Stimulated activated CD8-positive, alpha-beta memory T cell treated with anti-CD3 and anti-CD28 coated beads, Interleukin-15, amount 100 ng/mL, for 24 hours (primary cell): ENCODE measurements at places on chromosomes 2 and 18.

- DNase-seq: no peak
Observed at GRCh38 chr2:46937471-46937901, 21.9 kb upstream of the MCFD2 start.

GRCh38 chr2:17849275-17849674, 29.2 kb upstream of the KCNS3 start:
- DNase-seq: no peak

DNA sequence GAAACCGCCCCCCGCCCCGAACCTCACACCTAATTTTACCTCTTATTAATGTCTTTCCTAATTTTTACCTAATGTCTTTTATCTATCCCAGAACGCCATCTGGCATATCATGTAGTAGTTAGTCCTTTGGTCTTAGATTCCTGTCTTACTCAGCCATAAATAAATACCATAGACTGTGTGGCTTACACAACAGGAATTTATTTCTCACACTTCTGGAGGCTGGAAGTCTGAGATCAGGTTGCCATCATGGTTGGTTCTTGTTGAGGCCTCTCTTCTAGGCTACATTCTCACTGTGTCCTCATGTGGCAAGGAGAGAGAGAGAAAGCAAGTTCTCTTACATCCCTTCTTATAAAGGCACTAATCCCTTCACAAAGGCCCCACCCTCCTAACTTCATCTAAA, 46.8 kb downstream of the RHBDD1 start:
- DNase-seq: no peak

GRCh38 chr2:241980193-241980592, 110.7 kb downstream of the RTP5 start:
- DNase-seq: no peak
